SIG-M5 (cell line): ENCODE measurements at places on chromosomes 5 and 9.

GRCh38 chr5:126603402-126603991 lies 2.8 kb downstream of the PHAX start:
- DNase-seq = no peak

DNA sequence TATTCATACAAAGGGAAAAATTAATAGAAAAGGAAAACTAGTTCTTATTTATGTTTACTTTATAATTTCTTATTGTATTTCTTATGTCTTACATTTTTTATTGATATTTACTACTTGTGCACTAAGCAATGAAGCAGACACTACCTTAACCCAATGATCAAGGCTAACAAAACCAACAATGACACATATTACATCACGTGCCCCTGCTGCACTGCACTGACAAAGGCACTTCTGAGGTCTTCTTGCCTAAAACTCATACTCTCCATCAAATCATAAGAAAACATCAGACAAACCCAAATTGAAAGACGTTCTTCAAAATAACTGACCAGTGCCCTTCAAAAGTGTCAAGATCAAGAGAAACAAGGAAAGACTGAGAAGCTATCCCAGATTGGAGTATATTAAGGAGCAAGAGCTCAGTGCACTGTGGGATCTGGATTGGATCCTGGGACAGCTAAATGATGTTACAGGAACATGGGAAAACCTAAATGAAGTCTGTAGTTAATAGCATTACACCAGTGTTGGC lies 230.9 kb downstream of the AUH start:
- DNase-seq = no peak

- DNase-seq = no peak
These were observed 368.3 kb upstream of the ST8SIA4 start for GRCh38 chr5:101271416-101271815.

DNA sequence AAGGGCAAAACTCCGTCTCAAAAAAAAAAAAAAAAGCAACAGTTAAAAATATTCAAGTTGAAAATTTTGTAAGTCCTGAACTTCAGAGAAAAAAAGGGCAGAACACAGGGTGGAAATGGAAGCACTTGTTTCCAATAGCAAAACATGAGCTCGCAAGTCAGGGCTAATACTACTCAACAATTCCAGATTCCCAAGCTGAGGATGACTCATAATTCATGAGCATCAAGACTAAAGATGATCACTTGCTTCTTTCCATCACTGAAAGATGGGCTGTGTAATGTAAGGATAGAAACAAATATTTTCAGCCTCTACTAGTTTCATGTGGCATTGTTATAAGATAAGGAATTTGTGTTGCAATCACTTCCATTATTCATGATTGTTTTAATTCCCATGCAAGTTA lies 33.5 kb upstream of the FST start:
- no peak for DNase-seq

DNA sequence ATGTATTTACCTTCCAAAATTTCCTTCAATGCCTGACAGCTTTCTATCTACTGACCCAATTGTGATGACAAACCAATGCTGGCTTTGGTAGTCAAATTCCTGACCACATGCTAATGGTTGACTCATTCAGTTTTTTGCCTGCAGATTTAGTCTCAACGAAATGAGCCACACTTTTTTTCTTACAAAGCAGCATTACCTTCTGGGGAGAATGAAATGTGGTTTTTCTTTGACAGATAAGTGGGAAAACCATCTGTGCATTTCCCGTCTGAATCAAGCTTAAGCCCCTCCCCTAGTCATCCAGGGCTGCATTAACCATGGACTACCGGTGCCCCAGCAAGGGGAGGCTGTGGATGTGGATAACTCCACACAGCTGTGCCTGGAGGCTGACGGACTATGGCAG lies 99.6 kb upstream of the TAF11L2 start:
- no peak for DNase-seq
